ENCODE measurements at places on chromosomes 16 and 17.

- DNase-seq: no peak
Measured at GRCh38 chr16:80459331-80459777, 81.4 kb upstream of the DYNLRB2 start.

DNA sequence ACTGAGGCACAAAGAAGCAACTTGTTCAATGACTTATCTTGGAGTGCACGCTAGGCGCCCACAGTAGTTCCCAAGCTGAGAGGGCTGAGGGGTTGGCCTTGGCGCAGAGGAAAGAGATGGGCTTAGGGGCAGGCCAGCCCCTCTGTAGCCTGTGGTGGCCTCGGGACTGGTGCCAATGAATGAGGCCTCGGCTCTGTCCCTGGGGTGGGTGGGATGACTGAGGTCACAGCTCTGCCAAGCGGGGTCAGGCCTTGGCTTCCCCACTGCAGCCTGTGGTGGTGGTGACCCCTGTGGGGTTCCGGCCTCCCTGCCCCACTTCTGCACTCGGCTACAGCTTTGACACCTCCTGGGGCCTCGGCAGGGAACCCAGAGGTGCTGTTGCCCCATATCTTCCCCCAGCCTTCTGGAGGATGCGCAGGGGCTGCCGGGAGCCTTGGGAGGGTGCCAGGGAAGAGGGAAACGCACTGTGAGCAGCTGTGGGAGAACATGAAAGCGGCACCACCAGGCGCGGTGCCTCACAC, 46.0 kb downstream of the BEAN1 start:
- no peak for DNase-seq

DNA sequence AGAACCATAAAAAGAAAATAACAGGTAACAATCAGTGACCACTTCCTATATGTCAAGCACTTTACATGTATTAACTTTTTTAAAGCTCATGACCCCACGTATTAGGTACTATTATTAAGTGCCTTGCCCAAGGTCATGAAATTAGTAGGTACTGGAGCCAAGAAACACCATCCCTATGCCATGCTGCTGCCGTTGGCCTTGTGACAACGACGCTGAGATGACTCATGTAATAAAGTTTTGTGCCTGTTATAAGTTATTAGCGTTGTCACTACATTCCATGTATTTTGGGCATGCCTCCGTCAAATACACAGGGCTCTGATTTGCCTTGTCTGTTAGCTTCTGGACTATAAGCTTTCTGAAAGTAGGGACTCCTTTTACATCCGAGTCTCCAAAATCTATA, 1.4 kb downstream of the BBS2 start:
- no peak for DNase-seq

DNA sequence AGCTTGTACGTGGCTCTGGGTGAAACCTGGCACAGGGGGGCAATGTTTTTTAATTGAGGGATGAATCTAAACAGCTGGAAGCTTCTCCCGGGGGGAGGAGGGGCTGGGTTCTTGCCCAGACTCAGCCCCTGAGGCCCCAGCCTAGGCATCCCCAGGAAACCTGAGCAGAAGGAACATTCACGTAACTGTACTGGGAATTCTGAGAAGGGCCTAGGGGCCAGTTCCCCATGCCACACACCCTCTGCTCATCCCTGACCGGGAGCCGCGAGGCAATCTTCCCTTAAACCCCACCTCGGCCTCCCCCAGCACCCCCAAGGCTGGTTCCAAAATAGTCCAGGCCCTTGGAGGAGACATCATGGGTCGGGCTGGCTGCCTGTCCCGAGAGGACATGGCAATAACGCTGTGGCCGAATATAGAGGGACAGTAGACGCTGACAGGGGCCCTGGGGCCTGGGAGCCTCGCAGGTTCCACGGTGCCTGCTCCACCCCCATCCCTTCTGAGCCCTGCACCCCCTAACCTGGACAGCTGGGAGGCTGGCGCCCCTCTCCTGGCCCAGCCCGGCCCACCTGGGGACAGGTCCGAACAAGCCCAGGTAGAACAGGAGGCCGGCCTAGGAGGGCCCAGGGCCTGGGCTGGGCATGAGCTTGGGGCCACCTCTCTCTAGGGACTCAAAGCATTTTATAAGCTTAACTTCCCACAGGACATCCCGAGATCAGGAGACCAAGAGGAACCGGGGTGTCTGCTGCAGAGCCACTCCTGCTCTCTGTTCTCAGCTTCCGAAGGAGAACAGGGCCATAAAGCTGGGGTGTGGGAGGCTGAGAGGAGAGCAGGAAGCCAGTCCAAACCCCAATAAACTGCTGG, 83.2 kb upstream of the TOB1 start:
- peak; percentile 36 for DNase-seq

Data from SW480 (cell line).